AG09309 (cell line): ENCODE measurements at places on chromosomes 11 and 22.
A peak's percentile ranks its signal among the peaks of the same experiment; 100 is the strongest.

DNA sequence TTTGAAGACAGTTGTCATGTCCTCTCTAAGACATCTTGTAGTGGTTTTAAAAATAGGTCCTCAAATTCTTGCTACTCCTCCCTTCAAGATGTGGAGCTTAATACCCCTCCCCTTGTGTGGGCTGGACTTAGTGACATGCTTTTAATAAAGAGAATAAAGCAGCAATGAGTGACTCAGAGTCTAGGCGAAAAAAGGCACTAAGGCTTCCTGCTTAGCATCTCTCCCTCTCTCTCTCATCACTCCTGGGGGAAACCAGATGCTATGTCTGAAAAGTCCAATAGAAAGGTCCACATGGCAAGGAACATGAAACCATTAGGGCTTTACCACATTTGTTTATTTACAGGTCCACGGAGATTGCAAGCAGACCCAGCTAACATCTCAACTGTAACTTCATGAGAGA is 11.7 kb downstream of the SERGEF start:
- DNase-seq = no peak

GRCh38 chr11:57638005-57638781 is 11.5 kb downstream of the YPEL4 start:
- DNase-seq = peak; percentile 46

GRCh38 chr11:118663902-118664301 is 15.5 kb downstream of the TREH start:
- DNase-seq = no peak

DNA sequence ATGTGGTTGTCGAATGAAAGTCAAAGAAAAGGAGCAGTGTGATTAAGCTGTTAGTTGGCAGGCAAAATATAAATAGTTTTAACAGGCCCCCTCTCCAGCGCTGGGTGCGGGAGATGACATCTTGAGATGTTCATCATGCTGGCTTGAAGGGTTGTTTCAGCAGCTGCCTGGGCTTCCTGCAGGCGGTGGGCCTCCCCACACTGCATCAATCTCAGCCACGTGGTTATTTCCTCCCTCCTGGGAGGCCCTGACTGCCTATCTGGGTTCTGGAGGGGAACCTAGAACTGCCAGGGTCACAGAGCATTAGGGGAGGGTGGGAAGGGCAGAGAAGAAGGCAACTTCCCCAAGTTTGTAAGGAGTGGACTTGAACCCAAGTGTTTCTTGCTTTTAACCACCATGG is 173.3 kb upstream of the SYT13 start:
- DNase-seq = no peak

GRCh38 chr11:58429273-58429672 is 1.4 kb upstream of the OR5B2 start:
- no peak for DNase-seq

GRCh38 chr11:67372993-67373647 is at the start of gene CLCF1:
Gene CLCF1, minus strand, starts transcription at chr11:67373598. Its CDS starts 59 bp downstream, at chr11:67373539.
- DNase-seq = no peak

DNA sequence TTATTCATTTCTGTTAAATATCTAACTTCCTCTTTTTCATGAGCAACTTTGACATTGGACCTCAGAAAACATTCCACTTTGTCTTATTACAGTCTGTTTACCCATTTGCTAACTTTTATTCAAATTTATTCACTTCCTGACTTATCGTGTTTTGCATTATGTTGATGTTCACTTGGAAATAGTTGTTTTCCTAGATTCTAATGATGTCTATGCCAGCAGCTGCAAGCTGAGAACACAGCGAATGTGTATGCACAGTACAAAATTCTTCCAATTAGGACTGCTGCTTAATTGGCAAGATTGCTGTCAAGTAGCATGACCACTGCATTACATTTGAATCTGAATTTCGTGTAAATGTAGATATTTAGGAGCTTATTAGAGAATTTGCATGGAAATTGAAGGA is 61.5 kb upstream of the GRIA4 start:
- DNase-seq = no peak
